ENCODE measurements at places on chromosomes 6 and 20.

- DNase-seq, result no peak
These were observed 12.2 kb downstream of the MYLK4 start for GRCh38 chr6:2738373-2738979.

GRCh38 chr20:19780261-19780660, 22.2 kb downstream of the RIN2 start:
- no peak for DNase-seq

- DNase-seq, result no peak
These were observed 2.9 kb downstream of the CCND3 start for GRCh38 chr6:41938590-41939175.

- no peak for DNase-seq
These were observed 102.0 kb downstream of the ERMARD start for GRCh38 chr6:169853196-169854082.

DNA sequence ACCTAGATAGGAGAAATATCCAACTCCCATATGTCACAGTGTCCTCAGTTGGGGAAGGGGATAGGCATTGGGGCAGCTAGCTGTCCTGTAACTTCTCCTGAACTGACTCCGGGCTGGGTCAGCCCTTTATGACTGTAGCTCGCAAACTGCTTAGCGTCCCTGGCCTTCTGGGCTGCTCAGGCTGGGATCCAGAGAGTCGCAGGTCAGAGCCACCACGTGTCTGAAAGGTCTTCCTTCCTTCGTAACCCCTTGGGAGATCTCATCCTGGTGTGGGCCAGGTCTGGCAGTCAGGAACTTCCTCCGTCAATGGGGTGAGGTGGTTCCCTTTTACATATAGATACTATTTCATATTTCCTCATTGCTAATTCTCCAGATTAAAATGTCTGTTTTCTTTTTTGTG, 28.8 kb upstream of the HINT3 start:
- no peak for DNase-seq

- no peak for DNase-seq
These were observed 19.6 kb upstream of the MAS1L start for GRCh38 chr6:29507319-29507718.

GRCh38 chr6:80457439-80457933, 351.0 kb downstream of the BCKDHB start:
- DNase-seq, result no peak

DNA sequence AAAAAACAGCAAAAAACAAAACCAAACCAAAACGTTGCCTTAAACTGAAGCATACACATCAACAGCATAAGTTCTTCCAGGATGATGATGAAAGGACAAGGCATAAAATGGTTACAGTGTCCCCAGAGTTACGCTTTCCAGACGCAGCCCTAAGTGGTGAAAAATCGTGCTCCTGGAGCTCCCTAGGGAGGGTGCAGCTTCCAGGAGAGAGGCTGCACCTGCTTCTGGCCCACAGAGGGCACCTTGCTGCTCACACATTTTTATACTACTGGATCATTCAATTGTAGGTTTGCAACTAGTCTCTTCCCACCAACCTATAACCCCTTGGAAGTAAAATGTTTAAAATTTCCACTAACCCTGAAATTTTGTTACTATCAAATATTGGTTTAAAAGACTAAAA, 115.0 kb downstream of the PRKN start:
- DNase-seq, result no peak

DNA sequence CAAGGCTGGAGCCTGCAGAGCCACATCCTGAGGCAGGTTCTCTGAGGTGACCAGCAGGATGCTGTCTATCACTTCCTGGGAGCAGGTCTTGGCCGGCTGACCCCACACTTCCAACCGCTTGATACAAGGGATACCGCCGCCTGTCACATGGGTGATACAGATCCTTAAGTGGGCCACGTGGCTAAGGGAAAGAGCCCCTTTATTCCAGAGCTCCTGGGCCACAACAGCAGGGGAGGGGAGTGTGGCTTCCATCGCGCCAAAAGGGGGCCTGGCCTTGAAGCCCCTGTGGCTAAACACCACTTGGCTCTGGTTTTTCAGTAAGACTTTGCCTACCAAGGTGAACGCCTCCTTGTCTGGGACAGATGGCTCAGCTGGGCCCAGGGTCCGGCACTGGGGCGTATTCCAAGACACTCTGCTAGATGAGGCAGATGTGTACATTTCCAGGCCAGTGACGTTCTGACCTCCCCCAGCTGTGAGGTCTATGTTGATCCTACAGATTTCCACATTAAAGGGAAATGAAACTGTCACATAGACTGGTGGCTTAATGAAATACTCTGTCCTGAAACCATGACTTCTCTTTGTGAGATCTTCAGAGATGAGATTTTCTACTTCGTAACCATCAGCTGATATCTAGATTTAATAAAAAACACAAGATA, 37.6 kb upstream of the AVP start:
- no peak for DNase-seq

- DNase-seq, result no peak
These were observed 43.1 kb downstream of the GNAS start for GRCh38 chr20:58895448-58896180.

DNA sequence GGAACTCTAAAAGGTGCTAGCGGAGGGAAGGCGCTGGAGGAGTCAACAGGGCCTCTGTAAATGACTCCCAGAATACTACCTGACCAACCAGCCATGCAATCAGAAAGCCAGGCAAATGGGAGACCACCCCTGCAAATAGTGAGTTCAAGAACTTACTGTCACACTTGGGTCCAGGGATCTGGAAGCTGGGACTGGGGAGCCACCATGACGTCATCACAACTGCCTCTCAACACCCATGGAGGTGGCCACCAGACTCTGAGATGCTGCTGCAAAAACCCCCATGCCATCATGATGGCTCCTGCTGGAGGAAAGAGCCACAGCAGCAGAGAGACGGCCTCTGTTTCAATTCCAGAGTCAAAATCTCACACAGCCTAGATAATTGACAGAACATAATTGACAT, 8.5 kb upstream of the PDYN start:
- DNase-seq, result no peak

DNA sequence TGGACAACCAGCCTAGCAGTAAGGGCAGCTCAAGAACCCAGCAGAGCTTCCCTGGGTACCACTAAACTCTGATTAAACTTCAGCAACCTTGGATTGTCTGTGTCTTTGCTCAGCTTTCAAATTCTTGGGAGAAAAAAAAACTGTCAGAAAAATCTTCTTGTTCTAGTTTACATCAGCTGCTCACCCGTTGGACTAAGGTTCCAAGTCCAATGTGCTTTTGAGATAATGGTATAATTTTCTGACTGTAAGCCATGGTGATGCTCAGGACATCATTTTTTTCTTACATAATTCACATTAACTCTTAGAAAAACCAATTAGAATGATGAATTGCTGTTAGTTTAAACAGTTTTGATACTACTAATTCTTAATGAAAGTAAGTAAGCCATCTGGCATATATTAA, 145.8 kb downstream of the COL9A1 start:
- no peak for DNase-seq

DNA sequence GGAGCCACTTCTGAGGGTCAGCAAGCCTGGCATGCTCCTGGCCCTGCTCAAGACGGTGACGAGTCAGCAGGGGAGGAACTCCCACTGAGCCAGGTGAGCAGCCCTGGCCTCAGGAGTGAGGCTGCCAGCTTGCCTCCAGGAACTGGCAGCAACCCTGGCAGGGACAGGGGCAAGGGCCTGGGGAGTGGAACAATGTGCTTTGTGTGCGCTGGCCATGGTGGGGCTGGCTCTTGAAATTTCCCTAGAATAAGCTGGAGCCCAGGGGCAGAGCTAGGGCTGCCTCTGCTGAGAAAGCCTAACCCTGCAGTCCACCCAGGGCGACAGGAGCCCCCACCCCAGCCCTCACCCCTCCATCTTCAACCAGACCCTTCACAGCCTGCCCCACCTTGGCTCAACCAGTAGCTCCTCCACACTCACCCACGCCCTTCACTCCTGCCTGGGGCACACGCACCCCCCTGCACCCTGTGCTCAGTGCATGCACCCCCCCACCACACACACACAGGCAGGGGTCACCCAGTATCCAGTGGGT, 88.0 kb downstream of the MRPL14 start:
- DNase-seq, result no peak

GRCh38 chr20:17971300-17972013, 2.6 kb downstream of the MGME1 start:
- peak; percentile 63 for DNase-seq

DNA sequence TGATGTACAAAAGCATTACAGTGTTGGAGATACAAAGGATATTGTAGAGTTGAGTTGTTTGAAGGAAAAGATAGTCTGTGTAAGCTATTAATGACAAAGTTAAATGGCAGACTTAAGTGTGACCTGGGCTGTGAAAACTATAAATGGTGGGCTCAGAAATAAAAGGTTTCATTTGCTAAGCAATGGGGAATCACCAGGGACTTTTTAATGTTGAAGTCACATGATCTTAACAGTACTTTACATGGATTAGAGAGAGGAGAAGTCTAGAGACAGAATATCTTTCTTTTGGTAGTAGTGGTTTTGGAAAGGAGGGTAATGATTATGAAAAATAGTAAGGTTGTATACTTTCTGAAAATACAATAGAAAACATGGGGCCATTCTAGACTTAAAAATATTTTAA, 67.1 kb downstream of the SCAF8 start:
- DNase-seq, result no peak

DNA sequence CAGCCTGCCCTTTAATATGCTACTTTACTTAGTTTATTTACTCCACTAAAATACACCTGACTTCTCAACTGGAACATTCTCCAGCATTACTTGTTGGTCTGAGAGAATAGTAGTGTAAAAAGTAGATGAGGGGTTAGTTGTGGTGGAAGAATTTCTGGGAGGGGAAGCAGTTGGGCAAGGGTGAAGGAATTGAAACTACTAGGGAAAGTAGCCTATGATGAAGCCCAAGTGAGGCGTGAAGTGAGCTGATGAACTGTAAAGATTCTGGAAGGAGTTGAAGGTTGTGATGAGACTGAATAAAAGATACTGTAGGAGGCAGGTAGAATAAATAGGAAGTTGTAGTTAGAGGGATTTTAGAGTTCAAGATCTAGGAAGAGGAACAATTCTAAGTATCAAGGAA, 72.5 kb downstream of the ITCH start:
- no peak for DNase-seq

- DNase-seq, result no peak
These were observed 11.3 kb downstream of the RBM38 start for GRCh38 chr20:57402206-57403125.

DNA sequence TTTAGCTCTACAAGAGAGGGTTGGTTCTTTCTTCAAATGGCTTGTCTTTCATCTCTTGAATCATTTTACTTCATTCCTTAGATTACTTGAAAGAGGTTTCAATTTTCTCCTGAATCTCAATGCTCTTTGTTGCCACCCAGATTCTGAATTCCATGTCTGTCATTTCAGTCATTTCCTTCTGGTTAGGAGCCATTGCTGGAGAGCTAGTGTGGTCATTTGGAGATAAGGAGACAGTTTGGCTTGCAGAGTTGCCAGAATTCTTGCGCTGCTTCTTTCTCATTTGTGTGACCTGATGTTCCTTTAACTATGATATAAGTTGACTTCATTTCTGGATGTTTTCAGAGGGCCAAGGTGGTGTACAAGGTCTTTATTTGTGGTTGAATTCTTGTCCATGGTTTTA, 157.8 kb downstream of the SLC22A3 start:
- no peak for DNase-seq

GRCh38 chr6:34888874-34889555, at the start of gene ANKS1A:
TSS of gene ANKS1A (plus strand) at chr6:34889255. CDS start at chr6:34889403, 148 bp downstream.
- DNase-seq, result peak; percentile 55

DNA sequence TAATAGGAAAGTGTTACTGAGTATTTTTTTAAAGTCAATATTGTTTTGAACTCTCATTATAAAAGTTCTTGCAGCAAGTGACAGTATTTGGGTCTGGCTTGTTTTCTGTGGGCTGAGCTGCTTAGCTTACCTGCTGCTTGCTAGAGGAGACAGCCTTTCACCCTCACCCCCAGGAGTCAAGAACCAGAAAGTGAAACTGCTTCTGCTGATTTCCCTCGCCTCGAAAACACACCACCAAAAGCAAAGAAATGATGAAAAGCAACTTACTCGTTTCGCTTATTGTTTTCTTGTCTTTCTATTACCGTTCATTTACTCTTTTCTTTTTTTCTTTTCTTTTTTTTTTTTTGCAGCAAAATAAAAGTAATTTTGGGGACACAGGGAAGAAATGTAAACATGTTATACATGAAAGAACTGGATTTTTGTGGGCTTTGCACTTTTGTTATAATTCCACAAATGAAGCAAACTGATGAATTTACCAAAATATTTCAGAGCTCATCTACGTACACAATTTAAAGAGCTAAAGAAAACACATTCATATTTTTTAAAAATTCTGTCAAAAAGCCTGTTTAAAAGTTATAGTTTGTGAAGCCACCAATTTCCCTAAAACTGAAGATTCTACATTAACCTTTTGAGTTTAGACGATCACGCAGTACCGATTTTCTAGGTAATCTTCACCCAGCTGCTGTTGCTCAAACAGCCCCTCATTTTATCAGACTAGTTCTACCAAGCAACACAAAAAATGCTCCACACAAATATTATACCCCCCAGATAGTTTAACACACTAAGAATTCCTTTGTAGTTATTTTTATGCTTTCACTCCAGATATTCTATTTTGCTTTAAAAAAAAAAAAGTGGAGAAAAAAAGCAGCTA, 1.7 kb downstream of the SCML4 start:
- DNase-seq, result no peak

- DNase-seq, result no peak
These were observed 285.6 kb upstream of the RNF24 start for GRCh38 chr20:4300921-4301320.

DNA sequence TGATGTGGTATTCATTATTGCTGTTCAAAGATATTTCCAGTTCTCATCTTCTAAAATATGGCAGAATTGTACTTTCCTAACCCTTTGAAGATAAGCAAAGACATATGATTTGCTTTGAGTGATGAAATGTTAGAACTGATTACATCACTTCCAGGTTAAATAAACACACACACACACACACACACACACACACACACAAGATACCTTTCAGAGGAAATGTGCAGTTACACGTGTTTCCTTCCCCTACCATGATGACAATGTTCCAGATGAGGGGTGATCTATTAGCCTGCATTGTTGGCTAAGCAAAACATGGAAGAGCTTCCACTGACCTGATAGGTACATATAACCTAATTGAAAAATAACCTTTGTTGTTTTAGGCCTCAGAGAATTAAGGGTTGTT, 11.7 kb upstream of the FRK start:
- DNase-seq, result no peak

- no peak for DNase-seq
These were observed 263.7 kb downstream of the COL12A1 start for GRCh38 chr6:74942130-74942529.

DNA sequence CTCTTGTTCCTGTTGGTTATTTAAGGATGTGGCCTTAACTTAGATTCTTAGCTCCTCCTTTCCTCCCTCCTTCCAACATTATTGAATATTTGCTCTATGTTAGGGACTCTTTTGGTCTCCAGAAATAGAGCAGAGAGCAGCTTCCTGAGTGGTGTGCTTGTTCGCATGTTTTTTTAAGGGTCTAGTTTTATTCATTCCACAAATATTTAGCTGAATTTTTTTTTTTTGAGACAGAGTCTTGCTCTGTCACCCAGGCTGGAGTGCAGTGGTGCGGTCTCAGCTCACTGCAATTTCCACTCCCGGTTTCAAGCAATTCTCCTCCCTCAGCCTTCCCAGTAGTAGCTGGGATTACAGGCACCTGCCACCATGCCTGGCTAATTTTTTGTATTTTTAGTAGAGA, 169.2 kb downstream of the ZFAND3 start:
- DNase-seq, result no peak
